Activated CD8-positive, alpha-beta T cell treated with anti-CD3 and anti-CD28 coated beads, Interleukin-2, amount 10 ng/mL, durations not matched to agents 7 days and 5 days (primary cell): ENCODE measurements at places on chromosomes 5 and 9.

GRCh38 chr9:132864691-132865090 lies 13.4 kb downstream of the AK8 start:
- DNase-seq, result no peak

DNA sequence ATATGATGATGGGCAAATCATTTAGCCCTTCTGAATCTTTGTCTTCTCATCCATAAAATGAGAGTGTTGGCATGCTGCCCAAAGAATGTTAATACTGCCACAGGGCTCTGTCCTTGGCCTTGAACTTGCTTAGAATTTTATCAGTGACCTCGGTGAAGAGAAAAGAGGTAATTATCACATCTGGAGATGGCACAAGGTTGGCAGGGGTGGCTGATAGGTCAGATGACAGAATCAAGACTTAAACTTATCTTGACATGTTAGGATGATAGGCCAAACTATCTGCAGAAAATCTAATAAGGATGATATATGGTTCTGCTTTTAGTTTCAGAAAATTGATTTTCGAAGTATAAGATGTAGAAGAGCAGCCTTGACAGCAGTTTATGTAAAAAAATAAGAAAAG lies 599.1 kb upstream of the CLINT1 start:
- no peak for DNase-seq

DNA sequence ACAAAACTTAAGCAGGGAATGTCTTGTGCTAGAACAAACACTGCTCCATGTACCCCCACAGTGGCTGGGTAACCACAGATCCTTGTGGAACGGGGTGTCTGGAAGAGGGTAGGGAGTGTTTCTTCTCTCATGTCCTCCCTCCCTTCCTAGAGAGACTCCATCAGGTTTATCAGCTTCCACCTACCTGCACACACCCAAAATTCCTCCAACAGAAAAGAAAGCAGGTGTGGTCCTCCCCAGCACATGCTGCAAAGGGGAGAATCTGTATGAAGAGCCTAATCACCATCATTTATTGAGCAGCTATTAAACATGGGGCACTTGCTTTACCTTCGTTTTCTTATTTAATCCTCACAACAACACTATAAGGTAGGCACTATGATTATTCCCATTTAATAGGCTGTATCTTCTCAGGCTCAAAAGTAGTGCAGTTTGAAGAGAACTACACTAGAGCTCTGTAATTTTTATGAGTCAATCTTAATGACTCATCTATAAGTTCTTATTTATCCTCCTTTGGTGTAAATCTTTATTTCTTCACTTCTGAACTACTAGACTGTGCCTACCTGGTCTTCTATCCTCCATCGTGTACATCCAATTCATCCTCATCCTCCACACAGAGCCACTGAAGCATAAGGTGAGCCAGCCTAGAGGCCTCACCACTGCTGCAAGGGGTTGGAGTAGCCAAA lies 31.6 kb downstream of the C9orf40 start:
- DNase-seq, result no peak

GRCh38 chr9:91770229-91770628 lies 179.8 kb downstream of the ROR2 start:
- no peak for DNase-seq

GRCh38 chr5:18394443-18394804 lies 760.2 kb downstream of the TAF11L14 start:
- DNase-seq, result no peak

GRCh38 chr5:1936901-1937300 lies 54.2 kb upstream of the IRX4 start:
- DNase-seq, result no peak

- DNase-seq, result no peak
Measured at GRCh38 chr5:65555287-65555686, 7.7 kb downstream of the CENPK start.

DNA sequence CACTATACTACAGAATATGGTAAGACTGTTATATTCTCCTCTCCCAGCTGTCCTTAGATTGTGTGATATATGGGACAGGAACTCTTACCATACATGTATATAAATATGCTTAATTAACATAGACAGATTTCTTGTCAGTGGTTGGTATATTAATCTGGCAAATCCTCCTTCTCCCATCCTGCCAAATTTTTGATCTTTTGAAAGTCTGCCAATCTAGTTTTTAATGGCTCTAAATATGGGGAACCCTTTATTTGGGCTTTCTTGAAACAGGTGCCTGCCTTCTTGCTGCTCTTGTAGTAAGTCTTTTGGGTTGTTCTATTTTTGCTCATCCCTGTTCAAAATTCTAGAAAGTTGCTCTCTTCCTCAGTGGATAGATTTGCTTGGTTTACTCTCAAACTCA lies 63.5 kb downstream of the SPATA31D1 start:
- no peak for DNase-seq

GRCh38 chr9:95826183-95826838 lies 49.2 kb upstream of the ERCC6L2 start:
- no peak for DNase-seq

GRCh38 chr5:158519433-158520021 lies 580.2 kb downstream of the EBF1 start:
- DNase-seq, result no peak

- DNase-seq, result no peak
Measured at GRCh38 chr9:33277484-33277883, 12.6 kb downstream of the CHMP5 start.

GRCh38 chr9:131335368-131335755 lies 45.8 kb downstream of the PLPP7 start:
- no peak for DNase-seq

GRCh38 chr5:149999866-150000255 lies 593 bp downstream of the TIGD6 start:
- DNase-seq, result peak; percentile 24

- no peak for DNase-seq
Measured at GRCh38 chr5:19777363-19777762, 210.6 kb downstream of the CDH18 start.
